ENCODE measurements at places on chromosomes 12 and 14. TPM values are rescaled to one million over a fixed set of nuclear protein-coding genes. Genes with fewer than 3 reads are reported as not detected.
A peak's percentile ranks its signal among the peaks of the same experiment; 100 is the strongest.

- DNase-seq = peak; percentile 94
Observed at GRCh38 chr12:95942524-95943329, at the start of gene CCDC38. TSS of gene CCDC38 (minus strand) at chr12:95942614. CDS start at chr12:95936509, 6,105 bp downstream.

DNA sequence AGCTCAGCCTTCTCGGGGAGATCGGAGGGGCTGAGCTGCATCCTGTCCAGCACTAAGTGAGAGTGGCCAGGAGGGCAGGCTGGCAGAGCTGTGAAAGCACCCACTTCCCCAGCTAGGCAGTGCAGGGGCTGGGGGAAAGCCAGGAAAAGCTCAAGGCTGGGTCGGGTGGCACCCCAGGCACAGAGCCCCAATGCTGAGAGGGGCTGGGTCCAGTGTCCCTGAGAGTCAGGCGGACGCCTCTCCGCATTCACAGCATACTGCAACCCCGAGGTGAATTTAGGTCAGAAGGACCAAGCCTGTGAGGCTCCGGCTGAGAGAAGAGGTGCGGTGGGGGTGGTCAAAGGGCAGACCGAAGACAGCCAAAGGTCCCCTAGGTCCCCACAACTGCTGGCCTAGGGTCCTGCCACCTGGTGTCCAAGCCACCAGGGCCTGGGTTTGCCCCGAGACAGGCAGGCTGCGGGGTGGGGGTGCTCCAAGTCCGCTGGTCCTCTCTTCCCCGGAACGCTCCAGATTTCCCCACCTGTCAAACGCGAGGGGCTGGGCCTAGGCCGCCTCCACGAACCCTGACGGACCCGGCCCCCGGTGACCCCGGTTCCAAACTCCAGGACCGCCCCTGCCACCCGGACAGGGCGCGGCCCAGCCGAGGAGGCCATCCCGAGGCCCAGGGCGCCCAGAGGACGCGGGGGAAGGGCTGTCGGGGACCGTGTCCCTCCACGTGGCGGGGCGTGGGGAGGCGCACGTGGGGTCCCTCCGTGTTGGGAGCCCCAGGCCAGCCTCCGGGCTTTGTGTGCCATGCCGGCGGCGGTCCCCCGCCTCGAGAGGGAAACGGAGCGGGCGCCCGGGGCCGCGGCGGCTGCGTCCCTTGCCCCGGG, 527 bp downstream of the CAMKK2 start:
- DNase-seq = peak; percentile 83

The SLC4A8 gene
- total RNA-seq = 2.3 TPM

DNA sequence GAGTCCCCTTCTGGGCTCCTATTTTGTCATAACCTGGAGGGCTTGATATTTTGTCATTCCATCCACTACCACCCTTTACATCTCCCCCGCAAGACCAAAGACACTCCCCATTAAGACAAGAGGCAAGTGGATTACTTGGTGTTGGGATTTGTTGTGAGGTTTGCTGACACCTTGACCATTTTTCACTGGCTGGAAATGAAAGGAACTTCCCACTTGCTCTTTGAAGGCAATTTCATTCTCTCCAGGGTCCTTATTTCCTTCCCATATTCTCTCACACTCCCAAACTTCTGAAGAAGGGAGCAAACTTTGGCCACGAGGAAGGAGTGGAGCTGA, 14.9 kb downstream of the AGAP2 start:
- no peak for DNase-seq

DNA sequence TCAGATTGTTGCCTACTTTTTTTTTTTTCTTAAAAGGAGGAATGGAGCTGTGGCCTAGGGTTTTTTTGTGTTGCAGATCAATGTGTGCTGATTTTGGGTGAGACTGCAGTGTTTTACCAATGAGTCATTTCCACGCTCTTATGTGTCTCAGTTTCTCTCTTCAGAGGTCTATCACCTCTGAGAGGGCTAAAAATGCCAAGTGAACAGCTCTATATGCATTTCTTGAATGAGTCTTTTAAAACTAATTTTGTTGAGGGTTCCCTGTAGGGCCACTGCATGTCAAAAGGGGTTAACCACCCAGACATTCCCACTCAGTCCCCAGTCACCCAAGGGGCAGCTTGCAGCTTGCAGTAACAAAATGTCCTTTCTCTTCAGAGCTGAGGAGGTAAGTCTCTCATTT, 24.3 kb upstream of the GLIPR1L2 start:
- no peak for DNase-seq

DNA sequence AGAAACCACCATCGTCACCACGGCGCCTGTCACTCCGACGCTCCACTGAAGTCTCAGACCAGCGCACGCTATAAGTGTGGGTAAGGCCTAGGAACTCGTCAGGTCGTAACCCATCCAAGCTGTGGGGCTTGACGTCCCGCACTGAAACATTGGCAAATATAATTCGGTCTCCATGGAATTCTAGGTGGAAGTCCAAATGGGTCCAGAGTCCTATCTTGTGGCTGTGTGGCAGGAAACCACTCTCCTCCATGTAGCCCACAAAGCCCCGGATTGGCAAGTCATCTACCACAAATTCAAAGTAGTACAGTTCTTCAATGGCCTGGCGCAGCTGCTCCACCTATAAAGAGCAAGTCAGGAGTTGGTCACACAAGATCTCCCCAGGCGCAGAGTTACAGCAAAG, 2.3 kb downstream of the TM9SF1 start:
- DNase-seq = peak; percentile 57

- no peak for DNase-seq
Observed at GRCh38 chr12:102484017-102484416, 3.7 kb upstream of the IGF1 start.

DNA sequence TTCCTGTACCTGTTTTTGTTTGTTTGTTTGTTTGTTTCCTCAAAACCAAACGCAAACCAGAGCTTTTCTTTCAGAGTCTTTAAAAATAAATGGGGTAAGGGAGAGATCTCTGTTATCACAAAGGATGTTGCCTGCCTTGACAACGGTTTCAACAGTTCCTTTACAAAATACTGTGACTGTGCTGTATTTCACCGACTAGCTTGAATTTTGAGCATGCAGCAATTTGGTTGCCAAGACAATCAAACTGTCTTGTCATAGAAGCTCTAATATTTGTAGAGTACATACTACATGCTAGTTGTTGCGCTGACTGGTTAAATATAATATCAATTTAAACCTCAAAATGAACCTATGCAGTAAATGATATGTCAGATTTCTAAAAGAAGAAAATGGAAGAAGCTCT, 22.4 kb upstream of the TCP11L2 start:
- DNase-seq = no peak

GRCh38 chr12:12985817-12986408, 14.2 kb downstream of the HEBP1 start:
- DNase-seq = no peak

The TBC1D30 gene
- 1.7 TPM for total RNA-seq

GRCh38 chr12:20212658-20213555, 155.4 kb upstream of the PDE3A start:
- DNase-seq = no peak

The FGF6 gene
- not detected for total RNA-seq

The KRT77 gene
- not detected for total RNA-seq

GRCh38 chr14:60753264-60754119, 18.9 kb downstream of the MNAT1 start:
- peak; percentile 92 for DNase-seq

GRCh38 chr14:74882103-74882920, 596 bp downstream of the DLST start:
- DNase-seq = peak; percentile 87

GRCh38 chr14:76351941-76352340, 24.0 kb upstream of the ESRRB start:
- no peak for DNase-seq

GRCh38 chr14:74604911-74605310, 7.1 kb downstream of the LTBP2 start:
- DNase-seq = no peak

DNA sequence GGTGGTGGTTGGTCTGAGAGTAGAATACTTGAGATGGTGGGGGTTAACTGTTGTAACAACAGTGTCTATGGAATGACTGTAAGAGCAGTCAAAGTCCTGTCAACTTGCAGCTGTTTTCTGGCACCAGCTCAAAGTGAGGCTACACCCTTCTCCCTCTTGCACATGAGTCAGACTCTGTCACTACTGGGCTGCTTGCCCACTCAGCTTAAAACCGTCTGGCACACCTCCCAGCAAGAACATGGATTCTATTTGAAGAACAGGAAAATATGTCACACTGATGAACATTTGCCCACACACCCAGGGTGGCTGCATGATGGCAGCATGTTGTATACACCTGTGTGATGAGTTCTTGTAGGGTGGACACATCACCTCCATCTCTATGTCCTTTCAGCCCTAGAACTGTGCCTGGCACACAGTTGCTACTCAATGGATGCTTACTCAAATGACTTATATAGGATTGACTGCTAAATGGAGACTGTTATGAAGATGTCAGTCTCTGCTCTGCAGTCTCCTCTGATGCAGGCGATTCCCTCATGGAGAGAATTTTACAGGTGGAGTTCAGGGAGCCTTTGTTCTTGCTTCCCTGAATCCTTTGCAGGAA, 19.3 kb upstream of the SERPINA6 start:
- peak; percentile 37 for DNase-seq

GRCh38 chr12:86663716-86664115, 407.5 kb upstream of the MGAT4C start:
- DNase-seq = no peak

The PZP gene
- not detected for total RNA-seq

DNA sequence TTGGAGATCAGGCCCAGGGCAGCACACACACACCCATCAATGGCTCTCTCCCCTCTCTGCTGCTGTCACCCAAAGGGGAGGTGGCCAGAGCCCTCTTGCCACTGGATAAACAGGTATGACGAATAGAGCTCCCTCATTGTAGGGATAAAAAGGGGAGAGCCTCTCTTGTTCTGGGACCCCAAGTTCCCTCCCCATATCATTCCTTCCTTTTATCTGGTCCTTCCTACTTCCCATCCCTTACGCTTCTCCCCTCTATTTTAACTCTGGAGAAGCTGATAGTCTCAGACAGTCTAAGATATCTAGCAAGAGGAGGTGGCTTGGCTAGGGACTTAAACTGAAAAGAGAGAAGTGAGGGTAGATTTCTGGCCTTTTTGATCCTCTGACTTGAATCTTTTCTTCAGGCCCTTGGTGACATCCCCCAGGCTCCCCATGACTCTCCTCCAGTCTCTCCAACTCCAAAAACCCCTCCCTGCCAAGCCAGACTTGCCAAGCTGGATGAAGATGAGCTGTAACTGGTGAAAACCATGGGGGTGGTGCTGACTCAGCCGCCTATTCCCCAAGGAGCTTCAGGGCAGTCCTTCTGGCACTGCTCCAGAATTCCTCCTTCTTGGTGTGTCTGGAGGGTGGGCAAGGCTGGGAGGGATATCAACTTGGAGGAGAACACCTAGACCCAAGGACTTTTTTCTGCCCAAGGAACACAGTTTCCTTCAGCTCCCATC, 5.3 kb downstream of the ARHGEF25 start:
- no peak for DNase-seq

The PTPRR gene
- not detected for total RNA-seq

The TDRD9 gene
- 0.19 TPM for total RNA-seq

DNA sequence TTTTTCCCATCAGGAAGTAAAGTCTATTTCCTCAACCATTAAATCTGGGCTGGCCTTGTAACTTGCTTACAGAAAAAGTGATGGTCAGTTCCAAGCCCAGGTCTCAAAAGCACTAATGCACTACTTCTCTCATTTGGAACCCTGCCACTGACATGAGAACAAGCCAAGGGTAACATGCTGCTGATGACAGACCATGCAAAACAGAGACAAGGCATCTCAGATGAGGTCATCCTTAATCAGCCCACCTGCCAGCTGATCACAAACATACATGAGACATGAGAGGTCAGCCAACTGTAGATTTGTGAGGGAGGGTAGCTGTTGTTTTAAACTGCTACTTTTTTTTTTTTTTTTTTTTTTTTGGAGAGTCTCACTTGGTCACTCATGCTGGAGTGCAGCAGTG, 16.2 kb downstream of the TWF1 start:
- DNase-seq = no peak

The CLEC6A gene
- not detected for total RNA-seq

DNA sequence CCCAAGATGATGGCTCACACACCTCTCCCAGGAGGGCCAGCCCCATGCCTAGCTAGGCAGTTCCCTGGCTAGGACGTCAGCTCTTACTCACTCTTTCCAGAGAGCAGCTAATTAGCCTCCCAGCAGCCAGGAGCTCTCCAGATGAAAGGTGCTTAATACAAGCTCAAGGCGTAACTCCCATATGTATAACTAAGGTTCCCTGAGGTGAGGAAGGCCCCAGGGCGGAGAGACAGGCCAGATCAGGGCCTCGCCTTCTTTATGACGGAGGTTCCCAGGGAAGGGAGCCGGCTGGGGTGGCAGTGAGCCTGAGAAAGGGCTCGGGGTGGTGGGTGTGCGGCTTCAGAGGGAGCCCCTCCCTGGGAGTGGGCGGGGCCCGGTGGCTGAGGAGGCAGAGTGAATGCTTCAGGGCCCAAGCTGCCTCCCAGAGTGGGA, 26.4 kb upstream of the ZFP36L1 start:
- peak; percentile 66 for DNase-seq

DNA sequence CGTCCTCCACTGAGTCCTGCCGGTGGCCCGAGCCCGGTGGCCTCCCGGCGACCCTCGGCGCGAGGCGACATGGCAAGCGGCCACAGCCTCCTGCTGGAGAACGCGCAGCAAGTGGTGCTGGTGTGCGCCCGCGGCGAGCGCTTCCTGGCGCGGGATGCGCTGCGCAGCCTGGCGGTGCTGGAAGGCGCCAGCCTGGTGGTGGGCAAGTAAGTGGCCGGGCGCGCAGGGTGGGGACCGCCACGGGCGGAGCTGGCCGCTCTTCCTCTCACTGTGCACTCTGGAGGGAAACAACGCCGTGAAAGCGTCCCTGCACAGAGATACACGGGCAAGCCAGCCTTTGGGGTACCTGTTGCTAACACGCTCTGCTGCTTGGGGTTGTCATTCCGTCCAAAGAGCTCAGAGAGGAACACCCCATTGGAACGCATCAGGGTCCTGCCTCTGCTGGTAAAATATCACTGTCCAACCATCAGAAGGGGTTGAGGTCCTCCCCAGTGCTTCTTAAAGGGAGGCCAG, at the start of gene AMDHD1:
Gene AMDHD1 (plus strand): TSS at position 2 of the 513 bp plus-strand sequence. CDS start 68 bp downstream, at position 70.
- peak; percentile 90 for DNase-seq

DNA sequence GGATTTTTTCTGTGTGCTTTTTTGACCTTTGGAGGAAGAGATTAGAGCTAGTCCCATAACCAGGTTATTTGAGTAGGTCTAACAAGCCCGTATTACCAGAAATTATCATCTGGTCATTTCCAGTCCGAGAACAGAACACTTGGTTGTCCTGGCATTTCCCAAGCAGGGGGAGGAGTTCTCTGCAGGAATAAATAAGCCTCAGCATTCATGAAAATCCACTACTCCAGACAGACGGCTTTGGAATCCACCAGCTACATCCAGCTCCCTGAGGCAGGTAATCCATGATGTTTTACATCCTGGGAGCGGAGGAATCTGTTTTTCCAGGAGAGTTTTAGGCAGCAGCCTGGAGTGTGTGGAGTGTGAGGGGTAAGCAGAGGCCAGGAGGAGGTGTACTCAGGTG, at the start of gene SERPINA3:
Gene SERPINA3 (plus strand): TSS at position 218 of the 400 bp plus-strand sequence. CDS start 2,051 bp downstream, outside the sequence.
- DNase-seq = no peak

All from activated CD4-positive, alpha-beta T cell treated with anti-CD3 and anti-CD28 coated beads, Interleukin-2, amount 10 ng/mL, durations not matched to agents 24 days and 14 days (primary cell).